ENCODE measurements at places on chromosomes 2 and 18.

DNA sequence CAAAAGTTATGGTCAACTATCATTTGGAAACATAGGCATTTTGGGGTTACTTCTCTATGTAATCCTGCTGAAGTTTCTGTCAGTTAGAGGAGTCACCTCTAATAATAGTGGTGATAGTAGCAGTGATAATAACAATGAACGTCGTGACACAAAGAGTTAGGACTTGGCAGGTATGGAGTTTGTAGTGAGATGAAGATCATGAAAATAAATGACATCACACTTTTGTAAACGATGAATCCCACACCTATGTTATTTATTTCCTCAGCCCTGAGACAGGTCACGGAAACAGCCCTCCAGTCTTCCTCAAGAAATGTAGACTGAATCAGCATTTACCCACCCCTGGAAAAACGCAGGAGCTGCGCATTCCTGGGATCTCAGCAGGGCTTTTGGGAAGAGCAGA, 38.8 kb downstream of the TSN start:
- no peak for DNase-seq

DNA sequence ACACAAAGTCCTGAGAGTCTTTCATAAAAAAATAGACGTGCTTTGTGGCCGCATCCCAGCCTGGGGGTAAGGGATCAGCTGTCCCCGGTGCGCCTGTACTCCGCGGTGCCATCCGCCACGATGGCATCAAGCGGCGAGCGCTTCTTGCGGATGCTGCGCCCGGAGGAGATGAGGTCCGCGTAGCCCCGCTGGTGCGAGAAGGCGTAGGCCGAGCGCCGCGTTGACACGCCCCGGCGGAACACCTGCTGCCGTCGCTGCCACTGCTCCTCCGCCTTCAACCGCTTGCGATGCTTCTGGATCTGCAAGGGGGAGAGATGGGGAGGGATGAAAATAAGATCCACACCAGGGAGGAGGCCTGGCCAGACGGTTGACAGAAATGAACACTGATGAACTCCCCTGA, 26.8 kb upstream of the NARS1 start:
- no peak for DNase-seq

GRCh38 chr2:98825858-98826257, 94.9 kb upstream of the MGAT4A start:
- no peak for DNase-seq

GRCh38 chr2:130808482-130809268, 28.0 kb upstream of the ARHGEF4 start:
- no peak for DNase-seq

DNA sequence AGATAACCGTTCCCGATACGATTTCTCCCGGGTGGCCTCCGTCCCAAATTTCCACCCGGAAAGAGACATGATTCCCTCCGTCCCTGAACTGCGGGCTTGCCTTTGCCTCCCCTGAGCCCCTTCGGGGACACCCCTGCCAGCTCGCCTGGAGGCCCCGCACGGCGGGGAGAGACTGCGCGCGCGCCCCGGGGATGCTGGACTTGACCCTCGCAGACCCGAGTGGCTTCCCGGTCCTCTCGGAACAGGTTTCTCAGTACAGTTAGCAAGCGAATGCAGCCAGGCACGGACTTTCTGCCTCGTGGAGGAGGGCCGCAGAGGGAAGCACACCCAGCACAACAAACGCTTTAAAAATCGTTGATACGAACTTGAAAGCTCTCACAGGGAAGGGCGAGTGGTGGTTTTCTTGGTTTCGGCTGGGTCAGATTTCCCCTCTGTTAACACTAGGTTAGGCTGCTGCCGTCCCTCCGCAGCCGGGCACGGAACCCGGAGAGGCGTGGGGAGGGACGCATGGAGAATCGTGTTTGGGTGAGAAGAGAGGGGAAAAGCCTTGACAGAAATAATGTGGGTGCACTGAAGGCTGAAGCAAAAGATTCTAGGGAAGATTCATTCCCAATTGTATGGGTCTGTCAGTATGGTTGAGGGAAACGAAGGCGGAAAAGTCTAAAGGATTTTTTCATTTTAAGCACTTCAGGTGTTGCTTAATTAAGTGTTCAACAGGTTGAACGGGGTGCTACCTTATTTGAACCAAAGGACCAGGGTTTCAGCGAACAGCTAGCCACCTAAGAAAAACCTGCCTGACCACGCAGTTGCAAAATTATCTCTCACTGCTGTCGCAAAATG, 916 bp downstream of the TNFRSF11A start:
- DNase-seq: no peak

GRCh38 chr18:64365106-64365505, 216.2 kb upstream of the LINC00305 start:
- no peak for DNase-seq

- peak; percentile 37 for DNase-seq
Measured at GRCh38 chr2:201260302-201260800, at the start of gene CASP8. CASP8 (plus strand) TSS chr2:201260536; CDS start chr2:201266487, 5,951 bp downstream.

- no peak for DNase-seq
Measured at GRCh38 chr2:26792720-26793119, 6.9 kb downstream of the CENPA start.

GRCh38 chr2:70888366-70888922, 47.3 kb upstream of the ATP6V1B1 start:
- DNase-seq: no peak

- no peak for DNase-seq
Measured at GRCh38 chr2:68041704-68042245, 21.0 kb downstream of the C1D start.

DNA sequence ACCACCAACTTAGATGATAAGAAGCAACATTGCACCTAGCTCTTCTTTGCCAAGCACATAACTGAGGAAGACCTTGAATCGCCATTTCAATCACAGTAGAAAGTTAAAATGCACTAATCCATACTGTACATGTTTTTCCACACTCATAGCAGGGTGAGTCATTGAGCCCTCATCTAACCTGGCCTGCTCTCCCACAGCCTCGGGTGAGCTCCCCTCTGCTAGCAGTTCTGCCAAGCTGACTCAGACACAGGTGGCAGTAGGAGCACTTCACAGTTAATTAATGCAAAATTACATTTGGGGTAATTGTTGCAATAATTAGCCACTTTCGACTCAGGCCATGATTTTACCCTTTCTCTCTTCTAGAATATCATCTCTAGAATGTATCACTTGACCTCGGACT, 1632.8 kb upstream of the CELF4 start:
- no peak for DNase-seq

DNA sequence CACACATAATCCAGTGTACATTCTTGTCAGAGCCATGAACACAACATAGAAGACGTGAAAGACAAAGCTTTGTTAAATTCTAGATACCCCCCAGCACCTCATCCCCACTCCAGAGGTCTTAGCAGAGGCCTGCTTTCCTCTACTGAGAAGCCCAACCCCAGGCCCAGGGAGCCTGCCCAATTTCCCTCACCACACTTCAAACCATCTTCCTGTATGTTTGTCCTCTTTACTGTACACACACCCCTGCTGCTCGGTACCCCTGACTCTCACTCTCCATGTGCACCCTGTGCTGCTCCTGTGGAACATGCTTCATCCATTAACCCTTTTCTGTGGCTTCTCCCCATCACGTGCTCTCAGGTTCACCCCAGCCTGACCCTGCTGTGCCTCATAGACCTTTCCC, 37.2 kb downstream of the BOLA3 start:
- DNase-seq: no peak

DNA sequence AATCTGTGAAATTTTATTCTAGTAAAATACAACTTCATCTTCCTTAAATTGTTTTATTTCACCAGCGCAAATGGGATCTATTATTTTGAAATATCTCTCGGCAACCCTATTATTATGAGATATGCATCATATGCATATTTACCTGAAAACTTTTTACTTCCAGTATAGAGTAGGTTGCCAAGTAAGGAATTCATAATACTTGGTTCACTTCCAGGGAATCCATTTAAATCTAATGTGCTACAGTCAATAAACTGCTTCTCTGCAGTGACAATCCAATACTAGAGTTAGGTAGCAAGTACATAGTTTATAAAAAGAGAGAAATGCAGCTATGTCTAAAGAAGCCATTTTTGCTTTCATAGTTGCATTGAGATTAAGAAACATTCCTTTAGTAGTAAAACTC, 88.8 kb upstream of the FAM117B start:
- DNase-seq: no peak

- no peak for DNase-seq
Measured at GRCh38 chr2:239902749-239903201, 122.4 kb downstream of the NDUFA10 start.

GRCh38 chr2:64837116-64837731, 152.0 kb upstream of the SLC1A4 start:
- no peak for DNase-seq

- no peak for DNase-seq
Measured at GRCh38 chr2:10668402-10669012, 21.3 kb downstream of the NOL10 start.

DNA sequence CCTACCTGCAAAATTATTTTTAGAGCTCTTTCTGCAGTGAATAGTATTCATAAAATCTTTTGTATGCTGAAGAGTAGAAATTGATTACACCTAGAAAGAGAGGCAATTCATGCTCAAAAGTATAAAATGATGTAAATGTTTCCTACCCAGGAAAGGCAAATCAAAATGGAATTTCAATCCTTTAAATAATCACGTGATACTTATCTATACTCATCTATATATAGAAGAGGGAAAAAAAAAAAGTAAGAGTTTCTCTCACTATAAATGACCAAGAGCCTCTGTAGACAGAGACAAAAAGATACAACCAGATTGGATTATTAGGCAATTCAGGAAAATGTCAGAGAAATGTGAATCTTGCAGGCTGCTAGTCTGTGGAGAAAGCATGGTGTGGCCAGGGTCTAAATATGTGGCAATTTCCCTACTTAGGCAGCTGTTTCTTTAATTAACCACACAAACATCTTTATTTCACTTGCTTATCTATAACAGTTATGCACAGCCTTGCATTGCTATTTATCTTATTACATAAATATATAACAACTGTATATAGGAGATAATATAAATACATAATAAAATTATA, 39.5 kb downstream of the METTL8 start:
- no peak for DNase-seq

- DNase-seq: no peak
Measured at GRCh38 chr18:27185897-27186296, 789 bp upstream of the CHST9 start.

GRCh38 chr2:179788104-179788503, 73.3 kb downstream of the ZNF385B start:
- DNase-seq: no peak

GRCh38 chr2:117755768-117756167, 58.7 kb upstream of the DDX18 start:
- DNase-seq: no peak

DNA sequence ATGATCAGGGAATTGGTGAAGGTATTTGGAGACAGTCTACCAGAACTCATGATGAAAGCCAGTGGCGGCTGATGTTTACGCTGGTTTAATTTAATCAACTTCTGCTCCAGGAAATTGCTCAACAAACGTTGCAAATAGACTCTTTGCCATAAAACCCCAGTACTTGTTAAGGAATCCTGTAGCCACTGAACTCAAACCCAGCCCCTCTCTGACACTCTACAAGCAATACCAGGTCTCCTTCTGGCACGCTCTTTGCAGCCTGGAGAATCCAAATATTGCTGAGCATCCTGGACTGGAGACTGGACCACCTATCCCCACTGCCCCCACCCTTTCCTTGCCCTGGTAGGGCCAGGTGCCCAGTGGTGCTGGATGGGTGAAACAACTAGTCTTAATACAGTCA, 308.2 kb downstream of the FBXO15 start:
- no peak for DNase-seq

Measured in stimulated activated CD8-positive, alpha-beta memory T cell treated with anti-CD3 and anti-CD28 coated beads, Interleukin-15, amount 100 ng/mL, for 1 hour (primary cell).